ENCODE measurements at places on chromosomes 5 and 9.

DNA sequence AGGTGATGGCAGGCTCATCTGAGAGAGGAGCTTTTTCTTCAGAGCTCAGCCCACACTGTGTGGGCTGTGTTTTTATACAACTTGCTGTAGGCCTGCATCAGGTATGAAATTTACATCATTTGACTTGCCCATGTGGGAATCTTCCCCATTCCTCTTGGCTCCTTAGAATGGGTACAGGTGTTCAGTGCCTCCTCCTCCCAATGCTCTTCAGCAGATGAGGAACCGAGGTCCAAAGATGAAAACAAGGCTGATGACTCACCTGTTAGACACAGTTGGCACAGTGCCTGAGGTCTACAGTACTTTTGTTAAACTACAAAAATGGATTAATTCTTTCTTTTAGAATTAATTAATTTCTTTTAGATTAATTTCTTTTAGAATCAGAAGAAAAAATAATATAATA, 20.8 kb downstream of the PAPPA start:
- DNase-seq = no peak

- no peak for DNase-seq
Observed at GRCh38 chr5:111454776-111455175, 57.6 kb downstream of the STARD4 start.

- no peak for DNase-seq
Observed at GRCh38 chr9:75176037-75176436, 87.7 kb downstream of the OSTF1 start.

GRCh38 chr9:99231711-99232110, 9.6 kb downstream of the SEC61B start:
- no peak for DNase-seq

DNA sequence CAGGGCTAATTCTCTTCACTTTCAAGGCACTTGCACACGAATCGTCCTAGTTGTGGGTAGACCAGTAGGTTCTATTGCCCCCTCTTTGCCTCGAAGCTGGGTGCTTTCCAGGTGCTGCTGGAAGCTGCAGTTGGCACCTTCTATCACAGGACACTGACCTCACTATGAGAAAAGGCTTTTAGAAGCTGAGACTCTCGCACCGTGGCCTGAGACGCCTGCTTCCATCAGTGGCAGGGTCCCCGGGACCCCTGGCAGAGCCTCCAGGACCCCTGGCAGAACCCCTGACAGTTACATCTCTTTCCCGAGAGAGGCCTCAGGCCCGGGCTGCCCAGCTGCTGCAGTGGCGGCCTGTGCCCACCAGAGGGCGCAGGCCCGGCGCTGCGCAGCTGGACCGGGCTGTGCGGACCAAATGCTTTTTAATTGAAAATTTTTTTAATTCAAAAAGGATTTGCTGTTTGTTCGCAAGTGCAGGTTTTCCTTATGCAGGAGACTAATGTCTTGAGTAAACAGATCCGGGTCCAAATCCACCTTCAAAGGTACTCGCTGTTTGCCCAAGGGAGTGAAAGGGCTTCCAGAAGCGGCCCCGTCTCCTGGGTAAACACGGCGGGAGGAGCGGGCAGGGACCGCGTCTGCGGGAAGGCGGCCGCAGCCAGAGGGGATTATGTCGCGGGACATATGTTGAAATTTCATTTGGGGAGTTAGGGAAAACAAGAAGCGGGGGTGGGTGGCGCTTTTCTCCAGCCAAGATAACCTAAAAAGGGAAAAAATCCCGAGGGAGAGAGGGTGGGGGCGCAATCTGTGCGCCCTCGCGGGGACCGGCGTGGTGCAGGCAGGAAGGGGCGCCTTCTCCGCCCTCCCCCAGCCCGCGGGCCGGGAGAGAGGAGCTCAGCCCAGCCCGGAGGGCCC, 114.5 kb upstream of the LMX1B start:
- DNase-seq = no peak

GRCh38 chr5:10586008-10586407, 22.1 kb downstream of the ANKRD33B start:
- no peak for DNase-seq

- DNase-seq = peak; percentile 35
Observed at GRCh38 chr9:90343991-90344390, 298.6 kb downstream of the DIRAS2 start.

DNA sequence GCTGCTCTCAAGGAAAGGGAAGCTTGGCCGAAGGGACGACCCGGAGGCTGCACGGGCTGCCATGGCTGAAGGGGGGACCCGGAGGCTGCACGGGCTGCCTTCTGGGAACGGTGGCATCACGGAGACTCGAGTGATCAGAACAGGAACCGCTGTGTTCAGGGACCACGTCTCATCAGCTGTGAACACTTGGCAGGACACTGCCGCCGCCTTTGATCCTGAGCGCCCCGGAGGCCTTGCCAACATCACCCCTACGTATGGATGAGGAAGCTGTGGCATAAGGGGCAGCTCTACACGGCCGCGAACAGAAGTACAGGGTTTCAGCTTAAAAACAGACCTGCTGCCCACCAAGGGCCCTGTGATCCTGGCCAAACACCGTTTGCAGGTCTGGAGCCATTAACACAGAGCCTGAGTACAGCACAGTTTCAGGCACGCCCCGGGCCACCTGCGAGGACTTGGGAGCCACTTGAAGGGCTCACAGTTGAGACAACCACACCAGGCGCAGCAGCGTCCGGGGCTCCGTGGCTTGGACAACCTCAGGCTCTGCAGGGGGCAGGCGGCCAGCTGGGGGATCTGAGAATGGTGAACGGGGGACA, 23.9 kb upstream of the TERT start:
- no peak for DNase-seq

GRCh38 chr9:36888551-36888950, 145.5 kb downstream of the PAX5 start:
- DNase-seq = no peak

- DNase-seq = no peak
Observed at GRCh38 chr5:126263591-126264184, 159.5 kb upstream of the GRAMD2B start.

DNA sequence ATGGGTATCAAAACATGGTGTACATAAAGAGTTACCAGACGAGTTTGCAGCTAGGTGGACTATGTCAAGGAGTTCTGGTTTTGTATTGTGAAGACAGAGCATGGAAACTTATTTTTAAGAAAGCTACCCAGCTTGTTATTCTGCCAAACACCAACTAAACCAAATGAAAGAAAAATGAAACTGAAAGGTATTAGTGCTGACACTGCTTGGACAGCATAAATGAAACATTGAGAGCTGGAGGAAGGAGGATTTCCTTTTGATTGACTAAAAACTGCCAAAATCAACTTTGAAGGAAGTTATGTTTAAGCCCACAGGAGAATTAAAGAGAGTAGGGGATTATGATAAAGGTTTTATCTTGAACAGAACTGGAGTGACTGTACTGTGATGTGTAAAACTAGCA, 766.2 kb downstream of the PTPRD start:
- no peak for DNase-seq

GRCh38 chr9:124005029-124005771, 6.4 kb upstream of the LHX2 start:
- DNase-seq = no peak

- no peak for DNase-seq
Observed at GRCh38 chr9:77953590-77953989, 78.0 kb downstream of the GNAQ start.

DNA sequence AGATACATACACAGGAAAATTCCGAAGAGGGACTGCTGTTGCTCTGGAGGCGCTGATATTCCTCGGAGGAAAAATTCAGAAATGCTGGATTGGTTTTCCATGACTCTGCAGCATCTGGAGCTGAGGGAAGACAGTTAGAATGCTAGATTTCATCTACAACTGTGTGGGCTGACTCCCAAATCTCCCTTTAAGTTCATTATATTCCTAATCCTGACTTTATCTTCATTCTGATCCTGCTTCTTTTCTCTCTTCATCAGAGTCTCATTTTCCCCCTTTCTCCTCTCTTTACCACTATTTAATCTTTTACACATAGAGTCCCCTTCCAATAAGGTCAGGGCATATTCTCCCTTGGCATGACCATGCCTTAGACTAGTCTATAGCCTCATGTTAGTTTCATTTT, at the start of gene OR1N1:
Gene OR1N1 (minus strand): TSS at position 101 of the 400 bp plus-strand sequence. CDS start 0 bp downstream, at position 101.
- DNase-seq = no peak

Measured in Ammon's horn (tissue), 1 donor.